Cardiac ventricle fibroblast (primary cell): ENCODE measurements at places on chromosomes 6 and 20. TPM values are rescaled to one million over a fixed set of nuclear protein-coding genes. Genes with fewer than 3 reads are reported as not detected.

PAX1 gene
- total RNA-seq, result not detected in 2 replicates

RAB44 gene
- not detected in 2 replicates for total RNA-seq

HTR1E gene
- not detected in 2 replicates for total RNA-seq

IL17F gene
- not detected in 2 replicates for total RNA-seq

ETV7 gene
- 0.54 and 1.6 TPM in 2 replicates for total RNA-seq

KCNK16 gene
- not detected in 2 replicates for total RNA-seq

LHFPL5 gene
- not detected in 2 replicates for total RNA-seq

JAG1 gene
- total RNA-seq, result 36.3 and 36.5 TPM in 2 replicates

WASF1 gene
- total RNA-seq, result 12.8 and 20.6 TPM in 2 replicates

RAET1L gene
- not detected in 2 replicates for total RNA-seq

MED23 gene
- 17.8 and 19.6 TPM in 2 replicates for total RNA-seq

LY86 gene
- not detected in 2 replicates for total RNA-seq

AGPAT4 gene
- 2.6 and 3.3 TPM in 2 replicates for total RNA-seq

PGC gene
- total RNA-seq, result not detected in 2 replicates
